ENCODE measurements at places on chromosomes 12 and 14. TPM values are rescaled to one million over a fixed set of nuclear protein-coding genes. Genes with fewer than 3 reads are reported as not detected.
A peak's percentile ranks its signal among the peaks of the same experiment; 100 is the strongest.

GRCh38 chr12:107760207-107760808, 629 bp downstream of the PRDM4 start:
- DNase-seq = peak; percentile 5

WNT5B gene
- 3.1 TPM for total RNA-seq

DNA sequence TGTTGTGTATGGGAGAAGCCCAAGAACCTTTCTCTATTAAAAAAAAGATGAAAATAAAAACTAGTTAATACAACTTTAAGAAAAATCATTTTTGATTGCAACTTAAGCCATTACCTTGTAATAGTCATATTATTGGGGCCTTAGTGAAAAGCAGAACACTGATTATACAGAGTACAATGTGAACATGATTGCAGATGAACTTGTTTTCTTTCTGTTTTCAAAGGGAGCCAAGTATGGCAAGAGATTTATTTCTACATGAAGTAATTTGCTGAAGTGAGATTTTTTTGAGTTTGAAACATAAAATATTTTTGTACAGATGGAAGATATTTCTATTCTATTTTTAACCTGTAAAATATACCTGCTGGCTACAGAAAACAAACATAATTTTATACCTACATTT, 104.9 kb downstream of the GPR135 start:
- DNase-seq = no peak

DNA sequence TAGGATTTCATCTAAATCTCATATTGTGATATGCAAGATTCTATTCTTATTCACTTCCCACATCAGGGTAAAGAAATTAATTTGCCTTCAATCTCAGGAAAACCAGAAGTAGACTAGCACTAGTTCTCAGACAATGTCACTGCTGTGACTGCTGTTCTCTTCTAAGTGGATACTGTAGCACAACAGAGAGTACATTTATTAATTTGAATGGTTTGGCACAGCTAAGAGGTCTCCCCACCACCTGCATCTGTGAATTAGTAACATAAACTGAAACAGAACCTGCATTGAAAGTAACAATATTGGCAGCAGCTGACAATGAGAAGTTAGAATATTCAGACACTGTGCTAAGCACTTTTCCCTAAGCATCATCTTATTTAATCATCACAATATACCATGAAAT, 253.1 kb downstream of the PDZRN4 start:
- DNase-seq = no peak

GRCh38 chr14:30573226-30573814, 14.4 kb downstream of the G2E3 start:
- DNase-seq = peak; percentile 56

DNA sequence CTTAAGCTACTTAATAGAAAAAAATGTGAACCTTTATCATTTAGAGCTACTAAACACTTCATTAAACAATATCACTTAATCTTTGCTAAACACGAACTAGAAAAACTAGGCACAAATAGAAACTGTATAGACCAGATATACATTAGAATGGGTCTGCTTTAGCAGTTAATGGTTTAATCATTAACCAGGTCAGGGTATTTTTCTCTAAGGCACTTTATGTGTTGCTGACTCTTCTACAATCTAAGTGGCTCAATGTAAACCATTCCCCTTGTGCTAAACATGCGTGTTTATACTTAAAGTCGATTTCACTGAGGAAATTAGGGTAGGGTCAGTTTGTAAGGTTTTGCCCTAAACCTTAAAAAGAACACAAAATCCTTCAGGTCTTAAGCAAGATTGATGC, 29.7 kb downstream of the TMCC3 start:
- no peak for DNase-seq

CDCA3 gene
- total RNA-seq = 23.5 TPM

Measured in fibroblast of the aortic adventitia (primary cell).